ENCODE measurements at places on chromosomes 7 and 10.

DNA sequence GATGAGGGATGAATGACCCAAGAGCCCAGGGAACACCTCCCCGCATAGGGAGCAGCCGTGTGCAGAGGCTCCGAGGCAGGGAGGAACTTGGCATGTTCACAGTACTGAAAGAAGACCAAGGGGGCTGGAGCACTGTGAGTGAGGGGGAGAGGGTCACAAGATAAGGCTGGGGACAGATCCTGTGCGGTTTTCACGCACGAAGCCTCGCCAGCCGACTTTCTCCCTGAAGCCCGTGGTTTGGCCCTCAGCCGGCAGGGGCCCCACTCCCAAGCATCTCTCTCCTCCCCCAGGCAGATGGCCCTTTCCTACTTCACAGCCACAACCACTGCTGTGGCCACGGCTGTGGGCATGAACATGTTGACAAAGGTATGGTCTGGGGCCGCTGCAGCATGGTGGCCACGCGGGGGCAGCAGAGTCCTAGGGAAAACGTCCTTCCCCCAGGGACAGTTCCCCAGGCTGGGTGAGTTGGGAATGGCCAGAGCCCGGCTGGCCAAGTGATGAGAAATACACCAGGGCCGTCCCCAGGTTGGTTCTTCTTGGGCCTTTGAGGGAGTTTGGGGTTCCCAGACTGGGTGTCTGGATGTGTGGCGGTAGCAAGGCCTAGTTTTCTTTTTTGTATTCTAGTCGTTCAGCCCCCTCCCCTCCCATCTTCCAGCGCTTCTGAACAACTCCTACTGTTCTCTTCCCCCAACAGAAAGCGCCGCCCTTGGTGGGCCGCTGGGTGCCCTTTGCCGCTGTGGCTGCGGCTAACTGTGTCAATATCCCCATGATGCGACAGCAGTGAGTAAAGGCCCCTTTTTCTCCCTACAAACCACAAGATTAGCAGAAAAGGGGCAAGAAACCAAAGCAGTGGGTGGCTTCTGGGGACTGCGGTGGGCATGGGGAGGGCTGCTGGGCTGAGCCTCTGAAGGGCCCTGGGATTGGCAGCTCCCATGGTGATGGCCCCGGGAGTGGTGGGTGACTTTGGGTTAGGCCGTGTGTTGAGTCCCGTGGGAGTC is 14.4 kb upstream of the WBP1L start:
- DNase-seq: peak; percentile 88

GRCh38 chr10:1650542-1651269 is 86.6 kb downstream of the ADARB2 start:
- no peak for DNase-seq

DNA sequence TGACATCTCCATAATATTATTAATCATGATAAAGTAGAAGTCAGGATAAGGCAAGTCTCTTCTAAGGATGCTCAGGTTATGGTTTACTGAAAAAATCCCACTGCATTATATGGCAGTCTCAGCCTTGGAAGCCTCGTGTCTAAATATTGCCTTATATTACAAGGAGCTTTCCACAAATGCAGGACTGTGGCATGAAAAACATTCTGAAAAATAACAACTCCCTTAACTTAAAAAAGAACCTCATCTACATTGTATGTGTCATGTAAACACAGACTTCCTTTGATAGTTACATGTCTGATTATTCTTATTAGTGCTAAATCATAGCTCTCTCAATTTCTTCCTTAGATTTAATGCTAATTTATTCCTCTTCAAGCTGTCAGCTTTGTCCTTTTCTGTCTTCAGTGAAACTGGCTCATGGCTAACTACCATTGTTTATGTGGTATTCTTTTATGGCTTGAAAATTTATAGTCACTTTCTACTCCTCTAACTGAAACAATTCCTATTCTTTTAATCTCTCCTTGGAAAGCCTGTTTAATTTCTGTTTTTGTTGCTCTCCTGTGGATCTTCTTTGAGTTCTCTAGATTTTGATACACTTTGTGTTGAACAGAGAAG is 156.1 kb downstream of the KIF20B start:
- no peak for DNase-seq

GRCh38 chr10:126930883-126931503 is 25.8 kb downstream of the DOCK1 start:
- DNase-seq: no peak

DNA sequence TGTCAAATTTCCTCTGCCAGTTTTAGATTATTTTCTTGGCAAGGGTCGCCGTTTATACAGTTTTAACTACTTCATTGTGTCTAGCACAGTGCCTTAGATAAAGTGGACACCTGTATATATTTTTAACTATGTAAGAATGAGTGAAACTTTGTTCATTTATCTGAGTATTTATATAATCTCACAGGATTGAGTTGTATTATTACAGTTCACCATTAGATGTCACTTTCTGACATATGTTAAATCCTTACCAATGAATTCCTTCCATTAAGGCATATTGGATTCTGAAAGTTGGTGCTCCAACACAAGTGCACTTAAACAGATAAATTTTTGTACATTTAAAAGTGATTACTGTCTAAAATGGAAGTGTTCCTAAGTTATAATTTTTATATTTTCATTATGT is 43.0 kb downstream of the ZMYND11 start:
- DNase-seq: no peak

DNA sequence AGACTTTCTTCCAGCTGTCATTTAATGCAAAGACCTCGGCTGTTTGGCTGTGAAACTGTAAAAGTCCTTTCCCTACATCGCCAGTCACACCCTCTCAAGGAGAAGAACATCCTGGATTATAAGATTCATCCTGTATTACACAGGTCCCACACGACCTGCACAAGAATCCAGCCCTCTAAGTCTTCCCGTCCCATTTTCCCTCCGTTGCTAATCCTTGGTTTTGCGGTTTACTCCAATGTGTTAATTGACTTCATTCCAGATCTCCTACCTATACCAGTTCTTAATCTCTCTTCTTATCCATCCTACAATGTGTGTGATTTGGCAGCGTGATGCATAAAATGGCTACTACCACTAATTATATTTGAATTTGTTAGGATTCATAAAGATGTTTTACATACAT is 110.4 kb downstream of the COL28A1 start:
- no peak for DNase-seq

DNA sequence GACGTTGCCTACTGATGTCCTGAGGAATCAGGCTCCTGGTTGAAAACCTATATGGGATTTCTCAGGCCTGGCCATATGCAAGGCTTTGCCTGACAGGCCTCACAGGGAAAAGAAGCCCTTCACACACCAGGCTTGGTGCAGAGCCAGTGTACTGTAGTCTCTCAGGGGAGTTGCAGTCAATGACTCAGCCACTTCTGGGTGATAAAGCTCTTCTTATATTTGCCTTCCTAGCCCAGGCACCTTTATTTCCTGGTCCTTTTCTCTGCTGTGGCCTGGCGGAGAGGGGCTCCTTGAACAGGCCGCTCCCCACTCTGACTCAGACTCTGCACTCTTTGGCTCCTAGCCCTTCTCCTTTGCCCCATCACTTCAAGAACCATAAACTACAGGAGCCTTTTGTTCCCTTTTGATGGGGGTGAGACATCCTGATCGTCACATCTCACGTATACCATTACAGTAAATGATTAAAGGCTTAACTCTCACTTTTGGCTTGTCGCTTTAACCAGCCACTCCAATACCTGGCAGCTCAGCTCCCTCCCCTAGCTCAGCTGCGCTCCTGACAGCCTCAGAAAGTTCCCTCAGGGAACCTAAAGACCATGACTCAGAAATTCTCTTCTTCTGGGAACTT is 33.5 kb downstream of the DPY19L1 start:
- DNase-seq: peak; percentile 85

DNA sequence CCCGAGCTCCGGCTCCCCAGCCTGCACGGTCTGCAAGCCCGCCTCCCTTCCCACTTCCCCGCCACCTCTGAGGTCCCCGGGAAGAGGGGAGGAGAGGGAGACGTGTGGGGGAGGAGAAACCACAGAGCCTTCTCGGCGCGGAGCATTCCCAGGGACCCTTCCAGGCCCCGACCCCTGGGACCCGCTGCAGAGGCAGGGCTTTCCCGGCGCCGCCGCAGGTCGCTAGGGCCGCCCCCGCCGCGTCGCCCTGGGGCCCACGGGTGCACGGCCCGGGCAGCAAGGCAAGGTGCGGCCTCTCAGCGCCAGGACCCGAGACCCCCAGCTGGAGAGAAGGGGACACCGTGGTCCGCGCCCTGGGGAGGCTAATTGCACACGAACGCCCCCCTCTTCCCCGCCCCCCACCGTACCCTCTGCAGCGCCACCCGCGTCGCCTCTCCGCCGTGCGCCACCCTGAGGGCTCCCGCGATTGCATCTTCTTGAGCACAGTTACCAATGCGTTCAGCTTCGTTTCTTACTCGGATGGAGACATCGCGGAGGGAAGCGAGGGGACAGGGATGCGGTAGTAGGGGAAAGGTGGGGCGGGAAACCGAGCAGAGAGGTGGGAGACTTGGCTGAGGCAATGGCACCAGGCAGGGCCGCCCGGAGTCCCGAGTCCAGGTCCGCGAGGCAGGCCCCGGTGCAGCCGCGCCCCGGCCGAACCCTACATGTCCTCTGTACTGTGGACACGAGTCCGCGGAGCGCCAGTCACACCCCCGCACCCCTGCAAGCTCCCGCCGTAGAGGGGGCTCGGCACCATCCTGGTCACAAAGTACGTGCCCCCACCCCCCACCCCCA is 28.9 kb downstream of the SKIDA1 start:
- peak; percentile 48 for DNase-seq

DNA sequence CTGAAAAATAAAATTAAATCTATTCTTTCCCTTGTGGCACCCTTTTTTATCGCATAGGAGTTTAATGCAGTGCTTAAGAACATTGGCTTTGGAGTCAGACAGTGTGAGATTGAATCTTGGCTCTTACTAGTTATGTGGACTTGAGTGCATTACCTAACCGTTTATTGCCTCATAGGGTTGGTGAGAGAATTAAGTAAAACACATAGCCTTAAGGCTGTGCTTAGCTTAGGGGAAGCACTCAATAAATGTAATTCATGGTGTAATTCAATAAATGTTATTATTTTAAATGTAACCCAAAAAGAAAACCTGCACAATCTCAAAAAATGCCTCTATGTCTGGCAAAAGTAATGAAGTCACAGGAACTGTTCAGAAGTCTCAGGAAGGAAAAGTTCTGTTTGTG is 2.7 kb downstream of the STK17A start:
- DNase-seq: no peak

DNA sequence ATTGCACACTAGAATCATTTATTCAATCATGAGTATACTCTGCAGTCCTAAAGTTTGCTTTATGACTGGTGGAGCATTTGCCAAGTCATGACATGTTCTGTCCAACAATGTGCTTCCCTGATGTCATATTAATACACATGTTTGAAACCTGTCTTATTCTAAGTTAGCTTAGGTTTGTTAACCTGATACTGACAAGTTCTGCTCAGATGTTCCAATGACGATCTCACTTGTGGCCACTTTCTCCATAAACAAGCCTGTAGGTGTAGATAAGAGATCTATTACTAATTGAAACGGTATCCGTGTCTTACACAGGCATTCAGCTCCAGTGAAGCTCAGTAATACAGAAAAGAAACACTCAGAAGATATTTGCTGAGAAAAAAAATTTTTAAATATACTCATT is 64.9 kb downstream of the GPR37 start:
- DNase-seq: no peak

GRCh38 chr10:84590327-84591193 is 262.2 kb downstream of the CCSER2 start:
- DNase-seq: peak; percentile 36

DNA sequence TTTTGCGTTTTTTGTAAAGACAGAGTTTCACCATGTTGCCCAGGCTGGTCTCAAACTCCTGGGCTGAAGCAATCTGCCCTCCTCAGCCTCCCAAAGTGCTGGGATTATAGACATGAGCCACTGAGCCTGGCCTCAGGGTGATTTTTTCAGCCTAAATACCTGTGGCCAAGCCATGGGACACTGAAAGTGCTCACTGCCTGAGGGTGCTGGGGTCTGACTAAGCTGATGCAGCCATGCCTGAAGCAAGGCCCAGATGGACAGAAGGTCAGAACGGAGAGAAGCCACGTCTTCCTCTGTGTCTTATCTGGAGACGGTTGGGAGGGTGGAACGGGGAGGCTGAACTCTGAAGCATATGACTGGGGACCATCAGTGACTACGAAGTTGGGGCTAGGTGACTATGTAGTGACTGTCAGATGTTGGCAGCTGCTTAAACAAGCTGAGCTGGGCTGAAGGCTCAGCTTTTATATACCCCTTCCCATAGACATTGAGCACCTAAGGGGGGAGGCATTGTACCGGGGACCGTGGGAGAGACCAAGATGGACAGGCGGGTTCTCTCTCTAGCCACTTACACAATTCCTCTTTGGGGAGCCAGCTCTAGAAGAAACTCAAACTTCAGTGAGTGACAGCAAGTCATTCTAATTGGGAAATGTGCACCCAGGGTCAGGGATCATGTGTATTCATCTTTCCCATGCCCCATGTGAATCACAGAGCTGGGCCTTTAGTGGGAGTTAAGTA is 73.3 kb upstream of the HABP2 start:
- no peak for DNase-seq

DNA sequence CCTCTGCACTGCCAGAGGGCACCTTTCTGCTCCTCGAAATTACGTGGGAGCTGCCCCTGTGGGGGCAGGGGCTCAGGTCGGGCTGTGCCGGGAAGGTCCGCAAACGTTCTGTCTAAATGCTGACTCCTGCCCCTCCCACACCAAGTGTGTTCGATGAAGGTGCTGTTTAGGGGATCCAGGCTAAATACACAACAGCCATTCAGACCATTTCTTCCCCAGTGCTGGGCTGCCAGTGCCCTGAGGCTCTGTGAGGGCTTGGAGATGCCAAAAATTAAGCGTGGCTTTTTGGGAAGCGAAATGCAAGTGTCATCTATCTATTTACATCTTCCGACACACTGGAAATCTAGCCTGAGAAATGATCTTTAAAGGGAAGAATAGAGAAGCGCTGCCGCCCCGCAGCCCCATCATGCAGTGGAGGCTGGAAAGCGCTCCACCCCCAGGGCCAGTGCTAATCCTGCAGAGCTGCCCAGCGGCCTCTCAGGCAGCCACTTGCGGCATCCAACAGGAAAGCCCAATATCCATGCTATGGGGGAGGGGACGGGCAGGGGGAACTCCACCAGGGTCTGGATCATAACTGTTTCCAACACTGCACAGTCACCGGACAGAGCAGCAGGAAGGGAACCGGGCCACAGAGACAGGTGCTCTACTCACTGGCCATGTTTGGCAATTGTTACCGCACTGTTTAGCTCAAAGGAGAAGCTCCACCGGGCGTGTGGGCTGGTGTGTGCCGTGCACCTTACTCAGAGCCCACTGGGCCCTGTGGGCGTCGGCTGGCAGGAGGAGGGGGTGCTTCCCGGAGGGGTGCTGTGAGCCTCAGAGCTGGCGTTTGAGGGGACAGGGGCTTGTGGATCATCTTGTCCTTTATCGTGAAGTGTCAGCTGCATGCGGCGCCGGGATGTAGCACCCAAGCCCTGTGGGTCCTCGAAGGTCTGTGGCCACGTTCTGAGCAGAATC is 205.5 kb downstream of the DNAJB6 start:
- no peak for DNase-seq

GRCh38 chr10:131266936-131267813 is 44.3 kb downstream of the TCERG1L start:
- DNase-seq: no peak
